ENCODE measurements at places on chromosomes 5 and 9. TPM values are rescaled to one million over a fixed set of nuclear protein-coding genes. Genes with fewer than 3 reads are reported as not detected.
A peak's percentile ranks its signal among the peaks of the same experiment; 100 is the strongest.

PCDH12 gene
- total RNA-seq: not detected

GRCh38 chr5:62547945-62548630 is 30.5 kb upstream of the LRRC70 start:
- H3K4me1 ChIP-seq: no peaks in the 10 kb centered on the region
- H3K27ac ChIP-seq: no peak overlapping the region
- H3K27me3 ChIP-seq: no peaks in the 10 kb centered on the region
- no peak overlapping the region for H3K4me3 ChIP-seq

GRCh38 chr5:171617817-171618591 is 167.6 kb upstream of the SMIM23 start:
- H3K4me3 ChIP-seq: no peak overlapping the region
- H3K27me3 ChIP-seq: no peaks in the 10 kb centered on the region
- no peak for DNase-seq
- no peaks in the 10 kb centered on the region for H3K36me3 ChIP-seq
- no peak overlapping the region for H3K27ac ChIP-seq
- no peaks in the 10 kb centered on the region for H3K4me1 ChIP-seq

DNA sequence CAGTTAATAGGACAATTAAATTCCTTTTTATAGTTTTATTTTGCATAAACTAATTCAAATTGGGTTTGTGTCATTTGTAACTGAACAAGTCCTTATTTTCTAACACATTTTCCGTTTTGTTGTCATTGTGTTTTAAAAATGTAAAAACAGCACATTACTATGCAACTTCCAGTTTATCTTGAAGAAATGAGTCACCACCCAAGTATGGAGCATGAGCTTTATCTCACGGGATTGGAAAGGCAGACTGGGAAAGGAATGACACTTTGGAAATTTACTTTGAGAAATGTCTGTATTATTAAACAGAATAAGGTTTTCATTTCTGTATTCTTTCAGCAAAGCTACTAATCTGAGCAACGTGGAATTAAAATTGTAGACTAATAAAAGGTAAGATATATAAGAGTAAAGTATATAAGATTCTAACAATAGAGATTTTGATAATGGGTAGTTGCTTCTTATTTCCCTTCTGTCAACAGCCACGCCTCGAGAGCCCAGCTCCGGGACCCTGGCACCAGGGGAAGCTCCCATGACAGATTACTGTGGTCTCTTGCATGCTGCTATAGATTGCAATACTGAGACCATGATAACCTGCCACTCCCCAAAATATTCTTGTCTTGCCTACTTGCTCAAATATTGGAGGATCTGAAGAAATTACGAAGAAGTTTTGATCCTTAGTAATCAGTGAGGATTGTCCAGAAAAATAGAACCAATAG is 433.1 kb downstream of the CHSY3 start:
- no peak overlapping the region for H3K4me3 ChIP-seq
- no peak for DNase-seq
- H3K27ac ChIP-seq: no peak overlapping the region
- H3K27me3 ChIP-seq: no peaks in the 10 kb centered on the region
- no peaks in the 10 kb centered on the region for H3K36me3 ChIP-seq

DNA sequence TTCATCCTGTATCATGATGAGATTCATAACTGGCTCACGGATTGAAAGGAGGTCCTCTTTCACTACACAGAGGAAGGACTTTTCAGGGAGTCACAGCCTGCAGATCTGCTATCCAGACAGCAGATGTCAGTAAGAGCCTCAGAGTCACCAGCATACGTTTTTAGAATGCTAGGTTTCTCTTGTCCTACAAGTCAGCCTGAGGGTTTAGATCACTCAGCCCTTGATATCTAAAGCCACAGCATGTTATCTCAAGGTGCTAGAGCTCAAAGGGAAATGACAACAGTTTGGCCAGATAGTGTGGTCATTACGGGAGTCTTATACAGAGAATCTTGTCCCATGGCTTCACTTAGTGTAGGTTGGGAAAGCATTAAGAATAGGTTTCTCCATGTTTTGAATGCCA is 30.9 kb upstream of the SLC46A2 start:
- no peaks in the 10 kb centered on the region for H3K4me1 ChIP-seq
- no peaks in the 10 kb centered on the region for H3K36me3 ChIP-seq
- H3K4me3 ChIP-seq: no peak overlapping the region
- H3K27ac ChIP-seq: no peak overlapping the region
- DNase-seq: no peak

DNA sequence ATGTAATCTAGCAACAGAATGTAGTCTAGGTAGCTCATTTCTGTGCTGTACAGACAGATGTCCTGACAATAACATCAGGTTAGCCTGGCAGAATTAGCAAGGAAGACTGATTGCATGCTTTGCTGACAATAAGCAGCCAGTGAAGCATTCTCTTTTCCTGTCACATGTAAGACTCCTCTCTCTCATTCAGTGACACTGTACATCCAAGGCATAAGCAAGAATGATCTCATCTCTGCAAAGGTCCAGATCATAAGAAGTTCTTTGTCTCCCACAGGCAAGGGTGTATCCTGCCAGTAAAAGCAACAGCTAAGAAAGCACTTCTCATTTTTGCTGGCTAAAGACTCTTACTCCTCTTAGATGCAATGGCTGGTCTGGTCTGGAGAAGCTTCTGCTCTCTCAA is 861.8 kb downstream of the TAF11L14 start:
- H3K27ac ChIP-seq: no peak overlapping the region
- H3K4me1 ChIP-seq: no peaks in the 10 kb centered on the region
- H3K4me3 ChIP-seq: no peak overlapping the region
- no peaks in the 10 kb centered on the region for H3K27me3 ChIP-seq
- H3K36me3 ChIP-seq: no peaks in the 10 kb centered on the region

DNA sequence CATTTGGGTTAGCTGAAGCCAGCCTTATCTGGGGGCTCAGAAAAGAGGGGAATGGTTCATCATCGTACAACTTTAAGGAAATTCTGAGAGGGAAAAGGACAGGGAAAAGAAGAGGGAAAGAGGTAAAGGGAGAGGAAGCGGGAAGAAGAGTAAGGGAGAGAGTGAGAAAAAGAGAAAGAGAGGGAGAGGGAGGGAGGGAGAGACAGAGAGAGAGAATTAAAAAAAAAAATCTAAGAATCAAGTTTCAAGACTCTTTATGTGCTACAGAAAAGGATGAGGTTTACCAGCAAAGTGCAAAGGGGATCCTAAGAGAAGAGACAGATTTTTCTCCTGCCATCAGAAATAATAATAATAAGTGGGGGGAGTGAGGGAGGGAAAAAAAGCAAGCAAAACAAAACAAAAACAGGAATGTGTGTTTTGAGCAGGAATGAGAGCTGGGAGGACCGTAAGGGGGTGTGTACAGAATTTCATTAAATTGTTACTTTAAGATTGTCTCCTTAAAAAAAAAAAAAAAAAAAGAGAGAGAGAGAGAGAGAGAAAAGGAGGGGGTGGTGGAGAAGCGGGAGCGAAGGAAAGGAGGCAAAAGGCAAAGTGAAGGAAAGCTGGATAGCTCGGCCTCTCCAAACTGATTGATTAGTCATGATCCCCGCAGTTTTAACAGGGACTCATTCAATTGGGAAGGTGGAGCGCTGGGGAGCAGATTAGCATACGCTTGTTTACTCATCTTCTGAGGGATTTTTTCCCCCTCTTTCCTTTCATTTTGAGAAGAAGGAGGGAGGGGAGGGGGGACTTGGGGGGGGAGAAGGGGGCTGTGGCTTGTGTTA is 438 bp upstream of the PAPPA start:
- H3K4me3 ChIP-seq: peak overlapping the region; percentile 35
- no peak overlapping the region for H3K27ac ChIP-seq
- DNase-seq: no peak

DNA sequence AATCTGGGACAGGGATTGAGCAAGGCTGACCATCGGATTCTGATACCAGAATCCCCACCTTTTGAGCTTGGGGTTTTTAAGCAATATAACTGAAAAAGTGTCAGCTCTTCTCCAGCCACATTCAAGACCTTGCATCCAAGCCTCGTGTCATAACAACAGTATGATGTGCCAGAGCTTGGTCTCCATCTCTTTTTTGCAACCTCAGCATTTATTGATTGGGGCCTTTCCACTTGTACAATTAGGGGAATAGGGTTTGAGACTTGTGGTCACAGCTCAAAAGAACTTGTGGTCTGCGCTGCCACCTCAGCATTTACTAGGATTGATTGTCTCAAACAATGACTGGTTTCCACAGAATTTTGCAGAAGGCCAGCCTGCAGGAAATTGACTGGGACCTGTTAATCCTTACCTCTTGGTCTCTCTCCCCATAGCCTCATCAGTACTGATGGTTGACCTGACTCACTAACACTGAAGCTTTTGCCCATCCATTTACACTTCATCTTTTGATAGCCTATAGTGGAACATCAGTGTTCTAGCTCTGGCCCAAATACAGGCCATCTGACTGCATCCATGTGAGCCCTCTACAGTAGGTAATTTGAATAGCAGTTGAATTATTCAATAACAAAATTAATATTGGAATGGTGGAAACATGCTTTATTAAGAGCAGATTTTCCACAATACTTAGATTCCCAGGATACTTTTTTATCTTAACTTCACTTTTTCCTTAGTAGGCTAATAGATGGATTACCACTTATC is 381.6 kb upstream of the PRR16 start:
- no peak overlapping the region for H3K4me3 ChIP-seq
- no peaks in the 10 kb centered on the region for H3K4me1 ChIP-seq
- no peaks in the 10 kb centered on the region for H3K36me3 ChIP-seq
